ACHN (cell line): ENCODE measurements at places on chromosomes 7 and 10.

- no peak for DNase-seq
These were observed 181.1 kb downstream of the TNS3 start for GRCh38 chr7:47400741-47401206.

- peak; percentile 72 for DNase-seq
These were observed at the start of gene SUN1 for GRCh38 chr7:832167-832967. Gene SUN1, plus strand, starts transcription at chr7:832476. Its CDS starts 49 bp downstream, at chr7:832525.

- DNase-seq, result no peak
These were observed 183.1 kb upstream of the HDAC9 start for GRCh38 chr7:18312482-18312881.

DNA sequence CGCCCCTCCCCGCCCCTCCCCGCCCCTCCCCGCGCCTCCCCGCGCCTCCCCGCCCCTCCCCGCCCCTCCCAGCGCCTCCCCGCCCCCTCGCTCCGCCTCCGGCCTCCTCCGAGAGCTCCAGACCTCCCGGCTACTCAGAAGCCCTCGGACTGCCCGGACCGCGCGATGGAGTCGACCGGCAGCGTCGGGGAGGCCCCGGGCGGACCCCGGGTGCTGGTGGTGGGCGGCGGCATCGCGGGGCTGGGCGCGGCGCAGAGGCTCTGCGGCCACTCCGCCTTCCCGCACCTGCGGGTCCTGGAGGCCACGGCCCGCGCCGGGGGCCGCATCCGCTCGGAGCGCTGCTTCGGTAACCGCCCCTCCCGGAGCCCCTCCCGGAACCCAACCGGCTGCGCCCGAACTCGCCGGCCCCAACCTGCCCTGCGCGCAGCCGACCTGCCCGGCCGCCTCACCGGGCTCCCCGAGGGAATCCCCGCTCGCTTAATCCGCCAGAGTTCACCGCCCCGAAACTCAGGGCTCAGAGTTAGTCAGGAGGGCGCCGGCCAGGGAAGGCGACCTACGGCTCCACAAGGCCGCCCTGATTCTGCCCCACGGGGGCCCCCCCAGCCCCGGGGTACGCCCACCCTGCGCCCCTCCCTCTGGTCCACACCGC, at the start of gene PAOX:
Gene PAOX, plus strand, starts transcription at position 111 of the 649 bp plus-strand sequence. Its CDS starts 55 bp downstream, at position 166.
- DNase-seq, result peak; percentile 66

DNA sequence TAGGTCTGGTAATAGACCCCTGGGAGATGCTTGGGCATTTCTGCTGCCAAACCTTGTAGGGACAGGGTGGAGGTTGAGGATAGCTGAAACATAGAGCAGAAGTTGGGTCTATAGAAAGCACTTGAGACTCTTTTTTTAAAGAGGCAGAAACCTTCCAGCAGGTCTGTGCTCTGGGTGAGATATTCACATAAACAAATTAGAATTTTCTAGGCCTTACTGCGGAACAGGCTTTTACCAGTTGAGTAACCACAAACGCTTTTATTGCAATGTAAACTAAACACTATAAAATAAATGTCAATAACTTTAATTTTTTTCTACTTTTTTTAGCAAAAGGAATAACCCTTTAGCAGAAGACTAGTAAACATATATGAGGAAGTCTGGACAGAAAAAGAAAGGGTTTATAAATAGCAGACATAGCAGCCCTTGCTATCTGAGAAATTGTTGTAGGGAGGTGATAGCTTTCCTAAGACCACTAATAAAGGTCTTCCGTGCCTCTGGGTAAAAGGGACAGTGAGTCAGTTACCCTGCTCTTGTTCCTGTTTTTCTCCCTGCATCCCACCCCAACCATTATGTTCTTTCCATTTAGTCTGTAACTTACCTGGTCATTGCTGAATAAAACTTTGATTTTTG, 38.7 kb downstream of the CACNB2 start:
- DNase-seq, result no peak

- peak; percentile 83 for DNase-seq
These were observed 6.5 kb upstream of the DENND2A start for GRCh38 chr7:140646931-140647647.

DNA sequence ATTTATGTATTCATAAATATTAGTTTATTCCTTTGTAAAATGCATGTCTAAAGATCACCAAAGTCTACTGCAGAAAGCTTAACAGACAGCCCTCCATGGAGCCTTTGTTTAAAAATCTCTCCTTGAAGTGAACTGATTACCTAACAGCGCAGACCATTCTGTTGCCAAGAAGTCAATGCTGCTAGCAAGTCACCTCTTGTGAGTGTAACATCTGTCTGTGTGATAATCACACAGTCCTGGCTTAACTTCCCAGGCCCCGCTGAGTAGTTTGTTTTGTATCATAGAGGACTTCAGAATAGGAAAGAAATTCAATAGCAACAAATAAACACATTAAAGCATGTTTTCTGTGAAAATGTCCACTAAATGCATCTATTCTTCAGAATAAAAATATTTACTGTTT, 435.3 kb upstream of the IGFBP3 start:
- DNase-seq, result no peak

- no peak for DNase-seq
These were observed 92.1 kb upstream of the STRIP2 start for GRCh38 chr7:129341816-129342806.

GRCh38 chr10:42680267-42680666, 41.9 kb upstream of the ZNF33B start:
- no peak for DNase-seq

- DNase-seq, result no peak
These were observed 15.1 kb downstream of the TRUB1 start for GRCh38 chr10:114953047-114953446.

DNA sequence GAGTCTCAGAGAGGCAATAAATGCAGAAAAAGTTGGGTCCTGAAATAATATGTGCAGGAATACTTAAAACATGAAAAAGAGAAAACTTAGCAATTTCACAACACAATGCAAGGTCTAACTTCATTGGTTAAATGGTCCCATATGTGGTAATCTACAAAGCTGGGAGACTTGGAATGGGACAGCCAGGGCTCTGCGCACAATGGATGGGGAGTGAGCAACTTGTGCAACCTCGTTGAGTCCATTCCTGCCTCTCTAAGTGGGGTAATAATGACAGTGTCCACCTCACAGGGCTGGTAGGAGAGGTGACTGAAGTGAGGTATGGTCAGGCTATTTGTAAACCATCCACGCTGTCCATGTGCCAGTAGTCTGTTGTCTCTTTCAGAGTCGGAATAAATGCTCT, 11.8 kb upstream of the EMX2 start:
- no peak for DNase-seq

DNA sequence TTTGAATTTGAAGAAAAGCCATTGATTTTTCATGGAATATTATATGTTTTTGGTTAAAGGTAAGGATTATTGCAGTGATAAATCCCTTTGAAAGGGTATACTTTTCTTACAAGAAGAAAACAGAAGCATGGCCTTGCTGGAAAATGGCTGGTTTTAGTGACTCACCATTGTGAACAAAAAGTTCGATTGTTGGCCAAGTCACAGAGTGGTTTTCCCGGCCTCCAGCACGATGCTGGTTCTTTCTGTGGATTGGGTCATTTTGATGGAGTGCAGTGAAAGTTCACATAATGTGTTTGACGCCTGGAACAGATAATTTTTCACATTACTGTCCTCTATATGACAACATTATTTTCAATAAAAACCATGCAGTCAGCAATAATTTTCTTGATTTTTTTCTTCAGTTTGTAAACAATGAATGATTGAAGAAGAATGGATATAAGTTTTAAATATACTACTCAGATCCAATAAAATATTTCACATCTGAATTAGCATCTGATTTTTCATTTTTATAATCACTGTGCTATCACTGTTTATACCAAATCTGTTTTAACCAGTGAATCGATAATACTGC, 60.9 kb downstream of the RBM20 start:
- DNase-seq, result no peak

- DNase-seq, result peak; percentile 43
These were observed 663 bp downstream of the HERPUD2 start for GRCh38 chr7:35694161-35694783.

- no peak for DNase-seq
These were observed 7.6 kb downstream of the ZRANB1 start for GRCh38 chr10:124949543-124949942.

GRCh38 chr7:27921081-27921836, 181.3 kb downstream of the TAX1BP1 start:
- peak; percentile 91 for DNase-seq

DNA sequence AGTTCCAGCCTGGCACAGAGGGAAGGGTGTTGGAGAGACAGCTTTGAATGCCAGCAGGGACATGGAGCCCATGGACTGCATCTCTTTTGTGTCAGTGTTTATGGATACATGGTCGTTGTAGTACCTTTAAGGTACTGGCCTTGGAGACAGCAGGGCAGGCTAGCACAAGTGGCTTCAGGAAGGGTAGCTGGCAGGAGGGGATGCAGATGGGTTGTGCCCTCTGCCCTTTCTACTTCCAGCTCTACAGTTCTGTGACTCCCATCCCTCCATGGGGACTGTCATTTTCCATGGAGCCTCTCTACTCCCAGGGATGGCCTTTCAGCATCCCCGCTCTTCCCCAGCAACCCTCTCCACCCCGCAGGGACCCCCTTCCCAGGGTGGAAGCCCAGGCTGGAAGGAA, 25.1 kb downstream of the POLL start:
- no peak for DNase-seq

GRCh38 chr7:69772718-69773436, 174.6 kb downstream of the AUTS2 start:
- no peak for DNase-seq

GRCh38 chr7:116041615-116042014, 11.1 kb upstream of the TFEC start:
- DNase-seq, result no peak

DNA sequence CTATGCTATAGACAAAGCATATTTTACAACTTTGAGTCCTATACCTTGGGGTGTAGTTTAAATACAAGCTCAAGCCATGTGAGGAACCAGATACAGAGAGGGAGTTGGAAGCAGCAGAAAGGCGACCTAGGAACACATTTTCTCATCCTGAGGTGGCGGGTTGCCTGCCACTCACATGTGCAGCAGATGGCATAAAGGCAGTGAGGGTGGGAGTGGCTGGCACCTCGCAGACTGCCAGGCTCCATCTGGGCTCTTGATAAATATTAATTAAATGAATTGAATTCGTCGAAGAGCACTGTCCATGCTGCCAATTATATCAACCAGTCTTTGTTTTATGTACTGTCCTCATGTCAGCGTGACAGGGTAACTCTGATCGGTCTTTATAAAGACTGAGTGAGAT, 79.0 kb upstream of the SEMA3C start:
- no peak for DNase-seq

DNA sequence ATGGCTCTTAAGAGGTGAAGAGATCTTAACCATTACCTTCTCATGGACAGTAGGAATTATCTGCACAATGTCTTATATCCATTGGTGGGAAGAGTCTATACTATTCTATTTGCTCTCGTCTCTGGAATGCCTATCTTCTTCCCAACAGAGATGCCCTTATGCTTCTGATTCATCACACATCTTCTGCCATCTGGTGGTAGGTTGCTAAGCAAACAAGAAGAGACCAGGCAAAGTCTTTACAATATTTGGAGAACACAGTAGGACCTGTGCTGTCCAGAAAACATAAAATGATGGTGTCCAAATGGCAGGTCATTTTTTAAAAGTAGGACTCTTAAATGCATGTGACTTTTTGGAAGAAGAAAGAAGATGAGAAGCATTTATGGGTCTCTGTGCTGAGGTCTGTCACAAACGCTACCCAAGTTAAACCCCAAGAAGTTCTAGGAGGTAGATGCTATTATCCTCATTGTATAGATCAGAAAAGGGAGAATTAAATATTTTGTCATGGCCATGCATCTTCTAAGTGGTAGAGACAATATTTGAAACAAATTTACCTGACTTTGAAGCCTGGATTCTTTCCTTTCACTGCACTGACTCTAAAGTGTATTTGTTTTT, 67.8 kb upstream of the NXPH1 start:
- DNase-seq, result peak; percentile 51

DNA sequence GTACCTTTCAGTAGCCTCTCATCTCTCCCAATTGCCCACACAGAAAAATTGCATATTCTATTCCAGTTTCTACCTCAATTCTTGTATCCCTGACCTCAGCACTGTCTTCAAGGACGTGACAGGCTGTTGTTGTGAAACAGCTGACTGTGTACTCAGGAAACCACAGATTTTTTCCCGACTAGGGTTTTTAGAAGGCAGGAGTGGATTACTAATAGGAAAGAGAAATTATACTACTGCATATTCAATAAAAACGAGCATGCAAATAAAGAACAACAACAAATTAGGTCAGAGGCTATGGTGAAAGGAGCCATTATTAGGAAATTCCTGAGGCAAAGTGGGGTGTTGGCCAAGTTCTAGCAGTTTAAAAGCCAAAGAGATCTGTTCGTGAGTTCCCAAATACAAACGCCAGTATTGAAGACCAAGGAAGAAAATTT, 93.4 kb downstream of the DOCK4 start:
- no peak for DNase-seq

DNA sequence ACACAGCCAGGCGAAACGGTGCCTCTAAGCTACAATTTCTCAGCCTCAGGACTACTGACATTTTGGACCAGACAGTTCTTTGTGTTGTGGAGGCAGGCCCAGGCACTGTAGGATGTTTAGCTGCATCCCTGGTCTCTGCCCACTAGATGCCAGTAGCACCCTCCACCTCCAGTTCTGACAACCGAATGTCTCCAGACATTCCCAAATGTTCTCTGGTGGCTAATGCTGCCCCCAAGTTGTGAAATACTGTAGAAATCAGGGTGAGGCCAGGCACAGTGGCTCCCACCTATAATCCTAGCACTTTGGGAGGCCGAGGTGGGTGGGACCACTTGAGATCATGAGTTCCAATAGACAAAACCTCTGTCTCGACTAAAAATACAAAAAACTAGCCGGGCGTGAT, 18.2 kb downstream of the HNRNPF start:
- DNase-seq, result peak; percentile 61

DNA sequence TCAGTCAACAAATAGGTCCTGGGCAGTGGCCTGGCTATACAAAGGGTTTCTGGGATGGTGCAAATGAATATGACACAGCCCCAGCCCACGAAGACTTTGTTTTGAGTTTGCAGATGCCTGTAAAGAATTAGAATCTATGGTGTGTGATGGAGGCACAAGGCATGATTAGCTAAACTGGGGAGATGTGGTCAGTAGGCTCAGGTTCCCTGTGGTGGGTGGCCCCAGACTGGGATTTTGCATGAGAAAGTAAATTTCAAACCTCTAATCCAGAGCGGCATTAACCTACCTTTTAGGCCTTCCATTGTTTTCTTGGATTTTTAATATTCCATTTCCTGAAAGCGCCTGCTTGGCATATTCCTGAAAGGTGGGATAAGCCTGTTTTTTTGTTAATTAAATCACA, 6.4 kb upstream of the CPA5 start:
- DNase-seq, result no peak

GRCh38 chr10:113497198-113497597, 55.7 kb upstream of the HABP2 start:
- DNase-seq, result no peak

- DNase-seq, result no peak
These were observed 248.6 kb upstream of the TCERG1L start for GRCh38 chr10:131560166-131560565.

DNA sequence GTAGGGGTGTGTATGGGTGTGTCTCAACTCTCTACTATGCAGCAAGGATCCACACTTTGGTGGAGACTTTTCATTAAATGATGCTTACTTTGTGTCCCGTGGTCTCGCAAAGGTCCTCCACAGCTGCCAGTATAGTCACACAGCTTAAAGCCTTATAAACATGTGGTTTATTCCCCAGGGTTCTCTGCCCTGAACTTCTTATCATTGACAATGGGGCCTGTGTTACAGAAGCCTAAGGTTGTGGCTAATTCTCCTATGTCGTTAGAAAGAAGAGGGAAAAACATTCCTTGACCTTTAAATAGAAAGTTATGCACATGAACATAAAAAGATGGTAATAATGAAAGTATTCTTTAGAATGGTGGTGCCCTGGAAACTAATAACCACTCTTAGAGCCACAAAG, 201.4 kb downstream of the INHBA start:
- DNase-seq, result no peak
